ENCODE measurements at places on chromosomes 2 and 18. TPM values are rescaled to one million over a fixed set of nuclear protein-coding genes. Genes with fewer than 3 reads are reported as not detected.
A peak's percentile ranks its signal among the peaks of the same experiment; 100 is the strongest.

Gene SPATS2L
- total RNA-seq, result 10.9 TPM

Gene LINC00305
- not detected for total RNA-seq

Gene VWA3B
- not detected for total RNA-seq

Gene BOLL
- total RNA-seq, result not detected

Gene BOK
- total RNA-seq, result 19.6 TPM

Gene LOXL3
- total RNA-seq, result 2.0 TPM

Gene ANKRD30B
- total RNA-seq, result not detected

Gene IL1A
- total RNA-seq, result not detected

- no peaks in the 10 kb centered on the region for H3K27me3 ChIP-seq
- H3K4me1 ChIP-seq, result peaks cover 23% of the 10 kb centered on the region
- no peaks in the 10 kb centered on the region for H3K36me3 ChIP-seq
- H3K27ac ChIP-seq, result no peak overlapping the region
- no peak overlapping the region for H3K4me3 ChIP-seq
Measured at GRCh38 chr2:101775636-101776035, 78.1 kb downstream of the MAP4K4 start.

DNA sequence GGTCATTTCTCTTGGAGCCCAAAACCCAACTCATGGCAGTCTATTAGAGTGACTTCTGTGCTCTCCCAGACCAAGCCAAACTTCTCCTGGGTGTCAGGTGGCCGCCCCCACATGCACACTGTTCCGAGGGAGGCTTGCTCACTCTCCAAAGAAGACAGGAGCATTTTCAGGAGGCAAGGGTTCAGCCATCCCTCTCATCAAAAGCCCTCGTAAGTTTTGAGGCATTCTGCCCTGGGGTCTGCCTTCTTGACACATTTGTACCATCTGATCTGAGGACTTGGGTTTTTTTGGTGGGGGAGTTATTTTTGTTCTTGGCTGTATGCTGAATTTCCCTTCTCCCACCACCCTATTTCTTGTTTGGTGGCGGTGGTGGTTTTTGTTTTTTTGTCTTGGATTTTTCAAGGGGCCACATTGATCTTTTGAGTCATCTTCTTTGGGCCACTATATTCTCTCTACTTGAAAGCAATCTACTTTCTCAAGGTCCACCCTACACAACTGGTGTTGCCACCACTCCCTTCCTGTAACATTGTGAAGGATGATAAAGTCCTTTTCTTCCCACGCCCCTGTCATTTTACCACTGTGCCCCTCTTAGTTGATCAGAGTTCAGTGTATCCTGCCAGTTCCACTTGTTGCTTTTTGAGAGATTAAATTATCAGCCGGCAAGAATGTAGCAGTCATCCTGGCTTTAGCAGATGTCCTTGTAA lies 255.8 kb downstream of the CYP26B1 start:
- DNase-seq, result no peak
- no peak overlapping the region for H3K4me3 ChIP-seq
- H3K27ac ChIP-seq, result no peak overlapping the region
- H3K36me3 ChIP-seq, result no peaks in the 10 kb centered on the region
- no peaks in the 10 kb centered on the region for H3K27me3 ChIP-seq

DNA sequence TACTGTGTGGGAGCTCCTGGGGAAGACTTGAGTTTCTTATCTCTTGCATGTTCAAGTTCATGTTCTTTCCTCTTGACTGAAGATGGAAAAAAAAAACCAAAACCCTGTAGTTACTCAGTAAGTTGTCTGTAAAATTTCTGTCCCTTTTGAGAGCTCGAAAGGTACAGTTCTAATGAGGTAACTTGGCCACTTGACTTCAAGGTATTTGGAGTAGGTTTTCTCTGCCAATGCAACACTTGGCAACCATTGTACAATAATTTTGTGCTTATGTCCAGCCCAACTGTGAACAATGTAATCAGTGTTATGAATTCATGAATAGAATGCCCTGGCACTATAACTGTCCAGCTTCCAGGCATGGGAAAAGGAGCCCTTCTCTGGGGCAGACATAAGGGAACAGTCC lies 111.0 kb downstream of the LIPG start:
- no peaks in the 10 kb centered on the region for H3K27me3 ChIP-seq
- no peaks in the 10 kb centered on the region for H3K36me3 ChIP-seq
- no peak overlapping the region for H3K27ac ChIP-seq
- no peaks in the 10 kb centered on the region for H3K4me1 ChIP-seq
- DNase-seq, result no peak

- no peak overlapping the region for H3K27ac ChIP-seq
- H3K4me1 ChIP-seq, result no peaks in the 10 kb centered on the region
- no peak overlapping the region for H3K4me3 ChIP-seq
- peaks cover 2% of the 10 kb centered on the region for H3K27me3 ChIP-seq
- H3K36me3 ChIP-seq, result no peaks in the 10 kb centered on the region
Measured at GRCh38 chr2:102999958-103000357, 238.1 kb downstream of the TMEM182 start.

- H3K4me1 ChIP-seq, result no peaks in the 10 kb centered on the region
- no peak overlapping the region for H3K27ac ChIP-seq
- H3K27me3 ChIP-seq, result no peaks in the 10 kb centered on the region
- H3K36me3 ChIP-seq, result peaks cover 15% of the 10 kb centered on the region
Measured at GRCh38 chr2:202960524-202960923, 48.4 kb downstream of the CARF start.

DNA sequence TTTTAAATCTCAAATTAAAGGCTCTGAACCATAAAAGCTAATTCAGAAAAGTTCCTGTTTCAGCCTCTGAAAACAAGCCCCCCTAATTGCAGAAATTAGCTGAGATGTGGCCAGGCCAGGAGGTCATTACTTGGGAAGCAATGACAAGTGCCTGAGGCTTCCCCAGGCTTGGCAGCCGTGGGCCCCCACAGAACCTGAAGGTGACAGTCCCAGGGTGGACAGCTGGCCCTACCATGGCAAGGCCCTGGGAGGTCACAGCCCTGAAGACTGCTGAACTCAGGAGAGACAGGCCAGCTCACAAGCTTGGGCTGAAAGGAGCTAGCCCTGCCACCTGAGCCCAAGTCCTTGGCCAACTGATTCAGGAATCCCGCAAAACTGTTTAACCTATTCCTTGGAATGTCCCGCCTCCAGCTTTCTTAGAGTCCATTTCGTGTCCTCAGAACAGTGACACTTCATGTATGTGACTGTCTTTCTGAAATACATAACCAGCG lies 54.3 kb upstream of the PKDCC start:
- no peak for DNase-seq
- no peak overlapping the region for H3K4me3 ChIP-seq
- no peaks in the 10 kb centered on the region for H3K4me1 ChIP-seq
- H3K27me3 ChIP-seq, result no peaks in the 10 kb centered on the region

DNA sequence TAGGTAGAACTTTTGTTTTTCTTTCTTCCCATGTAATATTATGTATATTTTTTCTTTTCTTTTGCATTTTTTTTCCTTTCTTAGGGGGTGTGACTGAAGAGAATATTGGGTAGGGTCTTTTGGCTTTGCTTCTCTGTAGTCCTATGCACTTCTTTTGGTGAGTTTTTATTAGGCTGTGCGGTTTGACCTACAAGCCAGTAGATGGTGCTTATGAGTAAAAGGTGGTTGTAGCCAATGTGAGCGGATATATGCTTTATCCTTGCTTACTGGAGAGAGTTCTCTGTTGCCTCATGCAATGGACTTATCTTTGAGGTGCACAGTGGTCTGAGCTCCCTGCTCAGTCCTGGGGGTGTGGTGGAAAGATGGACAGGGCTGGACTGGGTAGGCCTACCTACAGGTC lies 52.7 kb downstream of the DSEL start:
- H3K27ac ChIP-seq, result no peak overlapping the region
- no peaks in the 10 kb centered on the region for H3K27me3 ChIP-seq
- no peak overlapping the region for H3K4me3 ChIP-seq
- H3K36me3 ChIP-seq, result no peaks in the 10 kb centered on the region

- H3K4me3 ChIP-seq, result no peak overlapping the region
- peaks cover 55% of the 10 kb centered on the region for H3K27me3 ChIP-seq
Measured at GRCh38 chr2:118845522-118846441, 1.7 kb downstream of the EN1 start.

DNA sequence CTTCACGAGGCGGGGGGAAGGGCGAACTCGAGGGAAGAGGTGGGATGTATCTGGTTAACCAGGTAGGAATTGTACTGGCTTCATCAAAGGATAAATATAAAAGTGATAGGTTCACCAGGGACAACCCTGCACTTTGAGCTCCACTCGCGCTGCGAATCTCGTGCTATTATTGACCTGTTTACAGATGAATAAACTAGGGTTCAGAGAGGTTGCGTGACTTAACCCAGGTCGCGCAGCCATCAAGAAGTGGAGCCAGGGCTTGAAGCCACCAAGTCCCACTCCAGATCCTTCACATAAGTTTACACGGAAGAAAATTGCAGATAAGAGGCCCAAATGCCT lies 1.4 kb upstream of the CYP1B1 start:
- no peak overlapping the region for H3K4me3 ChIP-seq
- no peak for DNase-seq
- H3K4me1 ChIP-seq, result peaks cover 13% of the 10 kb centered on the region
- no peak overlapping the region for H3K27ac ChIP-seq
- H3K36me3 ChIP-seq, result no peaks in the 10 kb centered on the region

GRCh38 chr2:138228101-138228500 lies 263.8 kb downstream of the HNMT start:
- H3K4me3 ChIP-seq, result no peak overlapping the region
- no peak overlapping the region for H3K27ac ChIP-seq
- no peak for DNase-seq
- H3K4me1 ChIP-seq, result no peaks in the 10 kb centered on the region
- H3K27me3 ChIP-seq, result no peaks in the 10 kb centered on the region
- no peaks in the 10 kb centered on the region for H3K36me3 ChIP-seq

DNA sequence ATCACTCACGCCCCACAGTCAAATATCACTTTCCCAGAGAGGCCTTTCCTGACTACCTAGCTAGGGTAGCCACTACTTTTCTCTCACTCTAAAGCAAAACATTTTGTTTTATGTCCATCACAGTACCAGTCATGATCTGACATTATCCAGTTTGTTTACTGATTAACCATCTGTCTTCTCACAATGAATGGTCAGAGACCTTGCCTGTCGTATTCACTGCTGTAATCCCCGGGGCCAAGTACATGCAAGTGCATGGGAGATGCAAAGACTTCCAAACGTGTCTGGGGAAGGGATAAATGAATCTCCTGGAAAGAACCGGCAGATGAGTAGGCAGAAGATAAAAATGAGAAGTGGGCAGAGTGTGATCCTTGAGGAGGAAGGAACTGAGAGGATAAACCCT lies 39.7 kb downstream of the THUMPD2 start:
- DNase-seq, result no peak
- H3K36me3 ChIP-seq, result peaks cover 51% of the 10 kb centered on the region
- no peaks in the 10 kb centered on the region for H3K4me1 ChIP-seq
- no peak overlapping the region for H3K4me3 ChIP-seq

- H3K27me3 ChIP-seq, result no peaks in the 10 kb centered on the region
- no peak overlapping the region for H3K27ac ChIP-seq
- no peak for DNase-seq
- no peak overlapping the region for H3K4me3 ChIP-seq
Measured at GRCh38 chr2:207141386-207141785, 24.4 kb downstream of the KLF7 start.

- no peaks in the 10 kb centered on the region for H3K27me3 ChIP-seq
- no peaks in the 10 kb centered on the region for H3K4me1 ChIP-seq
- no peak overlapping the region for H3K4me3 ChIP-seq
- H3K27ac ChIP-seq, result no peak overlapping the region
Measured at GRCh38 chr2:191501561-191502168, 176.3 kb upstream of the NABP1 start.

GRCh38 chr2:165645930-165646831 lies 147.9 kb downstream of the GALNT3 start:
- H3K27ac ChIP-seq, result no peak overlapping the region
- no peak overlapping the region for H3K4me3 ChIP-seq
- no peaks in the 10 kb centered on the region for H3K36me3 ChIP-seq
- no peaks in the 10 kb centered on the region for H3K27me3 ChIP-seq
- no peaks in the 10 kb centered on the region for H3K4me1 ChIP-seq
- DNase-seq, result no peak

DNA sequence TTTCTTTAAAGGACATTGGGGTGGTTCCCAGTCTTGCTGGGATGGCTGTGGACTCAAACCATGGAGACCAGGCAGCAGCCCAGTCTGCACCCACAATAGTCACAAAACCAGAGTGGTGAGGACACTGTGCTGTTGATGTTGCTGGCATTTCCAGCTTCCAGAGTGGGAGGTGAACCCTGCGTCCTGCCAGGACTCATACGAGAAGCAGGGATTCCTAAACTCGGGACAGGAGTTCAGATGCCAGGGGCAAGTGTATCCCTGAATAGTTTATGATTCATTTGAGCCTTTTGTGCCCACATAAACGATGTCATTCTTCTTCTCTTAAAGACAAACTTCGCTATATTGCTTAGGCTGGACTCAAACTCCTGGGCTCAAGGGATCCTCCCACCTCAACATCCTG lies 62.8 kb downstream of the TCF7L1 start:
- H3K4me1 ChIP-seq, result no peaks in the 10 kb centered on the region
- H3K4me3 ChIP-seq, result no peak overlapping the region
- H3K27ac ChIP-seq, result no peak overlapping the region
- DNase-seq, result no peak
- H3K27me3 ChIP-seq, result no peaks in the 10 kb centered on the region

- H3K27me3 ChIP-seq, result peaks cover 3% of the 10 kb centered on the region
- peak; percentile 36 for DNase-seq
- peak overlapping the region; percentile 56 for H3K4me3 ChIP-seq
- H3K4me1 ChIP-seq, result peaks cover 56% of the 10 kb centered on the region
Measured at GRCh38 chr2:10120877-10121574, 1.5 kb upstream of the RRM2 start.

DNA sequence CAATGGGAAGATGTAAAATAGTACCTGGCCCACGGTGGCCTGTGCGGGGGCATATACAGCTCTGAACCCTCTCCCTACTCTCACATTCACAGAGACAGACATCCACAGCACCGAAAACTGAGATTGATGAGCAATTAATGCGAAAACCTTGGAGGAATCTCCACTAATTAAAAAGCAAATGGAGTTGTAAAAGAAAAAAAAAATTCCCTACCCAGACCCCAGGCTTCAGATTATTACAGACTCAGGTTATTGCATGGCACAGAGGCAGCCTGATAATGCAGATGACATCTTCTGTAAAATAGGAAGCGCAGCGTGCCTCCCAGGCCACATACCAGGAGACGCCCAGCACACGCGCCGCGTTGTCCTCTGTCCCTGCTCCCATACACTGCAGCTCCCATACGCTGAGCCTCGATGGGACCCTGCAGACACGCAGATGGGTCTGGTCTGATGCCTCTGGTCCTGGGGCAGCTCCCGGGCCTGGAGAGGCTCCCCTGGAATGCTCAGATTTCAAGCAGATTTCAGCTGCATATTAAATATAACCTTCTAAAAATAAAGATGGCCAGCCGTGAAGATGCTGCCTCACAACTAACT lies 496.1 kb upstream of the MYT1L start:
- no peak for DNase-seq
- H3K4me3 ChIP-seq, result no peak overlapping the region
- no peaks in the 10 kb centered on the region for H3K4me1 ChIP-seq
- no peaks in the 10 kb centered on the region for H3K36me3 ChIP-seq
- H3K27ac ChIP-seq, result no peak overlapping the region

- H3K27me3 ChIP-seq, result no peaks in the 10 kb centered on the region
- no peak overlapping the region for H3K4me3 ChIP-seq
- H3K27ac ChIP-seq, result no peak overlapping the region
Measured at GRCh38 chr2:235056768-235057167, 105.0 kb downstream of the SH3BP4 start.

- no peak for DNase-seq
- no peak overlapping the region for H3K27ac ChIP-seq
- peaks cover 21% of the 10 kb centered on the region for H3K36me3 ChIP-seq
- no peaks in the 10 kb centered on the region for H3K27me3 ChIP-seq
- no peak overlapping the region for H3K4me3 ChIP-seq
Measured at GRCh38 chr2:24199968-24200590, 25.2 kb downstream of the FAM228A start.

GRCh38 chr2:241769819-241770184 lies 6.8 kb upstream of the GAL3ST2 start:
- H3K36me3 ChIP-seq, result no peaks in the 10 kb centered on the region
- peaks cover 4% of the 10 kb centered on the region for H3K27me3 ChIP-seq
- peaks cover 9% of the 10 kb centered on the region for H3K4me1 ChIP-seq
- no peak overlapping the region for H3K27ac ChIP-seq
- DNase-seq, result no peak

Measured in natural killer cell (primary cell).